ENCODE measurements at places on chromosomes 4 and X.

GRCh38 chr4:150682126-150682525 is 100.2 kb downstream of the MAB21L2 start:
- no peak for DNase-seq

GRCh38 chr4:177005674-177006230 is 213.0 kb upstream of the VEGFC start:
- DNase-seq: no peak

- DNase-seq: no peak
These were observed 7.4 kb downstream of the AFF1 start for GRCh38 chr4:86942185-86942666.

- no peak for DNase-seq
These were observed 111.0 kb downstream of the PDE5A start for GRCh38 chr4:119517361-119518229.
